ENCODE measurements at places on chromosomes 16 and 17. TPM values are rescaled to one million over a fixed set of nuclear protein-coding genes. Genes with fewer than 3 reads are reported as not detected.

Gene SLC47A1
- total RNA-seq = 254 TPM

Gene OR4D1
- not detected for total RNA-seq

- H3K27ac ChIP-seq = no peak overlapping the region
- H3K4me1 ChIP-seq = no peaks in the 10 kb centered on the region
- H3K27me3 ChIP-seq = no peaks in the 10 kb centered on the region
- no peaks in the 10 kb centered on the region for H3K36me3 ChIP-seq
Measured at GRCh38 chr16:19210280-19210924, 42.4 kb downstream of the SYT17 start.

DNA sequence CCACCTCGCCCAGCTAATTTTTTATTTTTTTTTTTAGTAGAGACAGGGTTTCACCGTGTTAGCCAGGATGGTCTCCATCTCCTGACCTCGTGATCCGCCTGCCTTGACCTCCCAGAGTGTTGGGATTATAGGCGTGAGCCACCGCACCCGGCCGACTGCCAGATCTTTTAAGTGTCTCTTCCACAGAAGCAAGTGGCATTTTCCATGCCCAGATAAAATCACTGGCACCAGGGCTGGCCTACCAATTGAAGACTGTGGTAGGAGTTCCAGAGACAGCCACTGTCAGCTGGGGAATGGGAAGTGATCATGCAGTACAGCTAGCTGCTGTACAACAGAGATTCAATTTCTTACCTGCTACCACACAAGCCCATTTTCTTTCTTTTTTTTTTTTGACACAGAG lies 17.9 kb downstream of the CNP start:
- no peak for DNase-seq
- H3K4me1 ChIP-seq = no peaks in the 10 kb centered on the region
- H3K4me3 ChIP-seq = no peak overlapping the region
- no peaks in the 10 kb centered on the region for H3K36me3 ChIP-seq

- H3K36me3 ChIP-seq = no peaks in the 10 kb centered on the region
- no peaks in the 10 kb centered on the region for H3K4me1 ChIP-seq
- no peak overlapping the region for H3K4me3 ChIP-seq
- no peak overlapping the region for H3K27ac ChIP-seq
- no peak for DNase-seq
- no peaks in the 10 kb centered on the region for H3K27me3 ChIP-seq
Measured at GRCh38 chr17:36849871-36850348, 87.4 kb upstream of the LHX1 start.

DNA sequence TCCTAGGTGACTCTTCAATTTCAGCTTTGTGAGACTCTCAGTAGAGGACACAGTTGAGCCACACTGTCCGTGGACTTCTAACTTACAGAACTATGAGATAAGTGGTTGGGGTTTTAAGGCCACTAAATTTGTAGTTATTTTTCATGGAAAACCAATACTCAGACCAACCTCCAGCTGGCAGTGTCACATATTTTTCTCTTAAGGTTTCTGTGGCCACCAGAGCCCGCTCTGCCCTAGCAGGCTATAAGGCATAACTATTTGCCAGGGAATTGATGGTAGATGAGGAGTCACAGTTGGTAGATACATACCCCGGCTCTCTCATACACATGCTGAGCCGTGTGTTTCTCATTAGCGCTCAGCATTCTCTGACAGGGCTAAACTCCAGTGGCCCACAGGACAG lies 336.8 kb upstream of the MON1B start:
- no peak overlapping the region for H3K4me3 ChIP-seq
- no peak for DNase-seq
- no peaks in the 10 kb centered on the region for H3K36me3 ChIP-seq
- no peak overlapping the region for H3K27ac ChIP-seq
